HS-5 (cell line): ENCODE measurements at places on chromosomes 16 and 17.

GRCh38 chr17:42980766-42981397 lies 517 bp downstream of the RUNDC1 start:
- no peak for DNase-seq

DNA sequence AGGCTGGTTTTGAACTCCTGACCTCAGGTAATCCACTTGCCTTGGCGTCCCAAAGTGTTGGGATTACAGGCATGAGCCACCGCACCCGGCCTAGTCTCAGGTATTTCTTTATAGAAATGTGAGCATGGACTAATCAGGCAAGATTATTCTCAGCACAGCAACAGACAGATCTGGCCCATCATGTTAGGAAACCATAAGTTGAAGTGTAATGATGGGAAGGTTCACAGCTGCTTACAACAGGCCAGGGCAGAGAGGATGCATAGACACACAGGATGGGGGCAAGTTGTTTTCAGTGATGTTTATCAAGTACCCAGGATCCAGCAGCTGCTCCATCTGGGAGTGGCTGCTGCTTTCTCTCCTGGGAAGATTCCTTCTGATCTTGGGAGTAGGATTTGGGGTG lies 16.6 kb upstream of the NOS2 start:
- DNase-seq = no peak

DNA sequence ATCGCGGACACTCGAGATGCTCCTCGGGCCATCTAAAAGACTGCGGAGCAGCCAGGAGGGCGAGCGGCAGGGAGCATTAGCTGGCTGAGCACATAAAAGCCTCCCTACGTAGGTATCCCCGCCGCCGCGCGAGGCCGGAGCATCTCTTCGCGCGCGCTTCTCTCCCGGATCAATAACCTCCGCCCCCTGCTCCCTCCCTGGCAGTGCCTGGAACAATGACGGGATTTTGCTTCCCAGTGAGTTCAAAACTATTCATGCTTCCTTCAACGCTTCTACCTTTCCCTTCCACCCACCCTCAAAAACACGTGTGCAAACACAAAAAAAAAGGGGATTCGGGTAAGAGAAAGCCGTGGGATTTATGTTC lies 984 bp downstream of the CENPV start:
- no peak for DNase-seq

GRCh38 chr17:58873926-58874325 lies 118.3 kb downstream of the PPM1E start:
- no peak for DNase-seq

- DNase-seq = no peak
Observed at GRCh38 chr17:3866276-3866675, 20.2 kb upstream of the NCBP3 start.

DNA sequence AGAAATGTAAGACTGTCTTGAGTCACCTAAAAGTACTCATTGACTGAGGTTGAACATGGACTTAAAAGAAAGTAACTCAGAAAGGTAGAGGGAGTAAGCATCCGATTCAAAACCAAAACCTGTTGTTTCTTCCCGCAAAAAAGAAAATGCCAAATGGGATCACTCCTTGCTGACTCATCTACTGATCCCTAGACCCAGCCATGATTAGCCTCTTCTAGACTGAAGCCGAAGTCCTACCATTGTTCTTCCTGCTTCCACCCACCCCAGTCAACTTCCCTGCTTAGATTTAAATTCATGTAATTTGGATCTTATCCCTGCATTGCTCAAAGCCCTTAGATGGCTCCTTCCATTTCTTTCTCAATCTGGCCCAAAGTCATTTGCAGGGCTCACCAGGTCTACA lies 760.5 kb upstream of the SOX9 start:
- DNase-seq = no peak

DNA sequence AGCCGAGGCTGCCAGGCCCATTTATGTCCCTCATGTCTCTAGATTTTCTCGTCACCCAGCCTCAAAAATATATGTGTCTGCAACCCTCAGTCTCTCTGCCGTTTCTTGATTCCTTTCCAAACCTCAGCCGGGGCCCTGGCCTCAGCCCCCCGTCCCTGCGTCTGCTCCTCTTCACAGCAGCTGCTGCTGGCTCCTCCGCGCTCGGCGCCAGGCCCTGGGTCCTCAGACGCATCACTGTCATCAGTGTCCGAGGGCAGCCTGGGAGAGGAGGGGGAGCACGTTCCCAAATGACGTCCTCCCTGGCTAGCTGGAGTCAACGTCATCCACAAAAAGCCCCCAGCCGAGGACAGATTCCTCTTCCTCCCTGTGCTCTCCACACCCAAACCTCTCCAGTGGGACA lies 2.3 kb downstream of the TSR3 start:
- DNase-seq = no peak
